Left lung (tissue), 14 donors: ENCODE measurements at places on chromosomes 1 and 21. TPM values are rescaled to one million over a fixed set of nuclear protein-coding genes. Genes with fewer than 3 reads are reported as not detected.

Gene MMP23B
- 43.5 TPM for total RNA-seq

Gene TMOD4
- not detected for total RNA-seq

DNA sequence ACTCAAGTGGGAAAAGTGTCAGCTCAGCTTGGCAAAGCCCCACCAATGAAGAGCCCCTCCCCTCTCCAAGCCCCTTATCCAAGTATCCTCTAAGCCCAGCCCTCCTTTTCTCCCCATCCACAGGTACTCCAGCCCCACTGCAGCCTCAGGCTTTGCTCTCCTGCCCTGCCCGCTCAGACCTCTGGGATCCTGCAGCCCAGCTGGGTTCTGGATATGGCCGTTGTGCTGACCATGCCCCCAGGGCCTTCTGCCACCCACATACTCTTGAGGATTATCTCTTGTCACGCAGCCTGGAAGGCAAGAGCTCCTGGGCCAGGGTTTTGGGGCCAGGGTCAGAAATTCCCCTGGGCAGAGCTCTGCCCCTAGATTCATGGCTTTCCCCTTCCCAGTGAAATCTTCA, 4.7 kb downstream of the SHISA4 start:
- H3K4me1 ChIP-seq = peaks cover 13% of the 10 kb centered on the region
- H3K4me3 ChIP-seq = no peak overlapping the region
- no peaks in the 10 kb centered on the region for H3K27me3 ChIP-seq
- no peaks in the 10 kb centered on the region for H3K36me3 ChIP-seq

DNA sequence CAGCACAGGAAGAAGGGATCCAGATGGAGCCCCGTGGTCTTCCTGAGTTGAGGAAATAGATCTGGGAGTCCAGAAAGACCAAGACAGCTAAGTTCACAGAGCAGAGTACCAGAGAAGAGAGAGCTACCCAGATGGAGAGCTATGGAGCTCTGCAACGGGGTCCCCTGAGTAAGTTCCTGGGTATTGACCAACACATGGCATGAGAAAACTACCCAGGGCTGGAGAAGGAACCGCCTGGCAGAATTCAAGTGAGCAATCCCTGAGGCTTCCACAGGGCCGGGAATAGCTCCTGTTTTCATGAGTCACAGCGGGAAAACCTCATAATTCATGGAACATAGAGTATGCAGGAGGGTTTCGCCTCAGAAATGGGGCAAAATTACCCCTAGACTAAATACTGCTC, 19.7 kb downstream of the STPG1 start:
- H3K36me3 ChIP-seq = no peaks in the 10 kb centered on the region
- H3K27ac ChIP-seq = no peak overlapping the region
- H3K4me3 ChIP-seq = no peak overlapping the region
- H3K27me3 ChIP-seq = no peaks in the 10 kb centered on the region
- DNase-seq = no peak
- H3K4me1 ChIP-seq = peaks cover 4% of the 10 kb centered on the region

- H3K27ac ChIP-seq = no peak overlapping the region
- no peaks in the 10 kb centered on the region for H3K36me3 ChIP-seq
- H3K27me3 ChIP-seq = no peaks in the 10 kb centered on the region
- no peak for DNase-seq
These were observed 361.3 kb upstream of the LYPLAL1 start for GRCh38 chr1:218812360-218812759.
